ENCODE measurements at places on chromosomes 12 and 14. TPM values are rescaled to one million over a fixed set of nuclear protein-coding genes. Genes with fewer than 3 reads are reported as not detected.

C12orf60 gene
- 2.6 TPM for total RNA-seq

WNT1 gene
- not detected for total RNA-seq

GPD1 gene
- total RNA-seq = not detected

HOXC5 gene
- total RNA-seq = not detected

PRORP gene
- 71.5 TPM for total RNA-seq

MYH6 gene
- total RNA-seq = not detected

- DNase-seq = no peak
Observed at GRCh38 chr12:91923864-91924263, 221.8 kb downstream of the BTG1 start.

- peak; percentile 67 for DNase-seq
Observed at GRCh38 chr14:49999146-49999761, 106.4 kb downstream of the ARF6 start.

- DNase-seq = peak; percentile 10
Observed at GRCh38 chr14:99755629-99756603, 37.3 kb upstream of the EML1 start.

- DNase-seq = no peak
Observed at GRCh38 chr14:44847526-44848309, 114.0 kb downstream of the KLHL28 start.

DNA sequence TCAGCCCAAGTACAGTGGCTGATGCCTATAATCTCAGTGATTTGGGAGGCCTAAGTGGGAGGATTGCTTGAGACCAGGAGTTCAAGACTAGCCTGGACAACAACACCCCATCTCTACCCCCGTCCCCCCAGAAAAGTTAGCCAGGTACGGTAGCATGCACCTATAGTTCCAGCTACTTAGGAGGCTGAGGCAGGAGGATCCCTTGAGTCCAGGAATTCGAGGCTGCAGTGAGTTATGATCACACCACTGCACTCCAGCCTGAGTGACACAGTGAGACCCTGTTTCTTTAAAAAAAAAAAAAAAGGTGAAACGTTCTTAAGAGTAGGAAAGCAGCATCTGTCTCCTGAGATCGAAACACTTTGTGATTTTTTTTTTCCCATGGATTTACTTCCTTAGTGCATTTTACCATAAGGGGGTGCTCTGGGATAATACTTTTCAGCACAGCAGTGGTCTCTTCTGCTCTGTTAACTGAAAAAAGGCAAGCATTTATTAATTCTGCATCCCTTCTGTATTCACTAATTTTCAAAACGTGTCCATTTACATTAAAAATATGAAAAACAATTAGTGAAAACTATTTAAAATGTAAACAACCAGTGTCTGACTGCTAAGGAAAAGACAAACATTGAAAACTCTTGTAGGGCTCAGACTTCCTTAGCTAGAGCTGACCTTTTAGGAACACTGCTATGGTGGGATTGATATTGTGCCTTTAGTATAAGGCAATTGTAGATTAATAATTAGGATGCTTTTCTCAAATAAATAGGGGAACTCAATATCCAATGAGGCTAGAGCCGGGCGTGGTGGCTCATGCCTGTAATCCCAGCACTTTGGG lies 31.2 kb upstream of the USP44 start:
- peak; percentile 22 for DNase-seq

DNA sequence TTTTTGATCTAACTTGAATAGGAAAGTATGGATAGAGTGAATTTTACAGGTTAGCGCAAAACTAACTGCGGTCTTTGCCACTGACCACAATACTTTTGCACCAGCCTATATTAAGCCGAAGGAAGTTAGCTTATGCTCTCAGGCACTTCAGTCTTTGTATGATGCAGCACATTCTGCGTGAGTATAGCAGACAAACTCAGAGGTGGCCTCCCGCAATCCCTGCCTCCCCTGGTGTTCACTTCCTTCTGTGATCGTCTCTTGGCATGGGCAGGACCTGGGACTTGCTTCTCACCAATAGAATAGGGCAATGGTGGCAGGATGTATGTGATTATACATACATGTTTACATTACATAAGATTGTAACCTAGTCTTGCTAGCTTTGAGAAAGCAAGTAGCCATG lies 10.3 kb upstream of the SLC6A13 start:
- no peak for DNase-seq

- no peak for DNase-seq
Observed at GRCh38 chr14:26218861-26219260, 379.0 kb downstream of the NOVA1 start.

DNA sequence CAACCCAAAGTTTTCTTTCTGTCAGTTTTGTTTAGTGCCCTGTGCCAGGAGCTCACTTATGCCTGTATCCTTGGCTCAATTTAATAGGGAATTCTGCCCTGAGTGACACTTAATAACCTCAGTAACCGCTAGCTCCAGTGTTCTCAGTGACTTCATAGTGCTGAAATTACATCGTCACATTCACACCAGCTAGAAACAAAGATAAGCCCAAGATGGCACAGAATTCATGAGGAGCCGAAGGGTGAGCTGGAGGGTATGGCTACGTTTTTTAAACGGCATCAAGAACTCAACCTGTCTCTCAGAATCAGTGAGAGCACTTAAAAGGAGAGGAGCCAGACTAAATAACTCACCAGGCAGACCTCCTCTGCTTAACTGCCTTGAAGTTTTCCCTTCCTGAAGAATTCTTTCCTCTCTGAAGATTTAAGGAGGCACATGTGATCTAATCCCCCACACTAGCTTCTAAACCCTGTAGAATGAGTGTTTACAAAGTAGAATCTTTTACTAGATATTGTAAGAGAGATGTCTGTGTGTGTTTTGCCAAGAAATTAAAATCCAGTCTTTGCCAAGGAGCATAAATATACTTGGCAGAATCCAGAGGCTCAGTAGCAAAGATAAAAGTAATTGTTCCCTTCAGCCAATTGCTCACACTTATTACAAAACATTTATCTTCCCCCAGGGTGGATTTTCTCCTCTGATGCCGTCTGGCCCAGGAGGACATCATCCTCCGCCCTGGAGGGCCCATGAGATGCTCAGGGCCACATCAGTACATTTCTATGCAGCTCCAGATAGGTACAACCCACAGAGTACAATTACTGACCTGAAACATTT lies 37.3 kb downstream of the PTGER2 start:
- DNase-seq = no peak

GRCh38 chr12:124856132-124856841 lies 7.4 kb downstream of the SCARB1 start:
- DNase-seq = no peak

- no peak for DNase-seq
Observed at GRCh38 chr14:58749066-58749669, 111.4 kb downstream of the DACT1 start.

- DNase-seq = peak; percentile 94
Observed at GRCh38 chr14:96098309-96098998, 59.3 kb downstream of the C14orf132 start.

DNA sequence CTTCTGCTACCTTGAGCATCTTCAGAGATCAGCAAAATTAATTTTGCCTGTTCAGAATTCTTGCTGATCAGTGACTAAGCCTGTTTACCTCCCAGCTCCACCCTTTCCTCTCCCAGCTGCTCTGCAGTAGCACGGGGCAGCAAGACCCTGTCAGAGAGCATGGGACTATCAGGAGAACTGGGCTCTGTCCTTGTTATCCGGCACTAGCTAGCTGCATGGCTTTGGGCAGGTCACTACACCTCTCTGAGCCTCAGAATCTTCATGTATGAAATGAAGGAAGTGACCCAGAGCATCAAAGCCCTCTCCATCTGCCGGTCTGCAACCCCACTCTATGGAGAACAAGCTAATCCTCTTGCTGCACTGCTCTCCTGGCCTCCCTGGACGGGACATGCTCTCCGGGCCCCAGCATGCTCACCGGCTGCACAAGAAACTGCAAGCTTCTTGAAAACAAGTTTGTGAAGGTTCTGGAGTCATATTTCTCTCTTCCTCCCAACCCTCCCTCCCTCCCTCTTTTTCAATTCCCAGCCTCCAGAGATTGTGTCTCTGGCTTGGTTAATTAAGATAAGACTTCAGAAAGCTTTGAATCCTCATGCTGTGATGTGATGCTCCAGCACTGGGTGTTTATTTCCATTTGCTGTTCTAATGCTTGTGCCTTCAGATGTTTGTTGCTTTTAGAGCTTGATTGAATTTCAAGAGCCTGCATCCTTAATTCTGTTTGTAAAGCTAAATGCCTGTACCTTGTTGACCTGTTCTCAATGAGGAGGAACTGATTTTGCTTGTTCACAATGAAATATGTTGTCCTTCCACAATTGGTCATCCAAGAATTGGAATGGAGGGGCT lies 101.1 kb downstream of the CRACR2A start:
- no peak for DNase-seq

DNA sequence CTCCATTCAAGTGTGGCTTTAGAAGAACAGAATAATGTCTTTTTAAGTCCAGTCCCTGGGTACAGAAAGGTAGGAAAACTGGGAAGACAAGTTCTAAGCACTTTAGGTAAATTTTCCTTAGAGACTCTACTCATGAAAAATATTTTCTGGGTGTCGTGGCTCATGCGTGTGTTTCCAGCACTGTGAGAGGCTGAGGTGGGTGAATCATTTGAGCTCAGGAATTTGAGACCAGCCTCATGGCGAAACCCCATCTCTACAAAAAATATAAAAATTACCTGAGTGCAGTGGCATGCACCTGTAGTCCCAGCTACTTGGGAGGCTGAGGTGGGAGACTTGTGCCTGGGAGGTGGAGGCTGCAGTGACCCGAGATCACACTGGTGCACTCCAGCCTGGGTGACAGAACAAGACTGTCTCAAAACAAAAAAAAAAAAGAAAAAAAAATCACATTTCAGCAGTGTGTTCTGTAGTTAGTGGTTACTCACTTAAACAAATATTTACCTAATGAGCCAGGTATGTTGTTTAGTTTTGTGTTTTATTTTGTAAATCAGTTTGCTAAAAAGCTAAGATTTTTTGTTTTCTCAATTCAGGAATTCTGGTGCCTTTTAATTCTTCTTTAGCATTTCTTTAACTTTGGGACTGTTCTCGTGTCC lies 52.3 kb upstream of the RD3L start:
- DNase-seq = no peak

DNA sequence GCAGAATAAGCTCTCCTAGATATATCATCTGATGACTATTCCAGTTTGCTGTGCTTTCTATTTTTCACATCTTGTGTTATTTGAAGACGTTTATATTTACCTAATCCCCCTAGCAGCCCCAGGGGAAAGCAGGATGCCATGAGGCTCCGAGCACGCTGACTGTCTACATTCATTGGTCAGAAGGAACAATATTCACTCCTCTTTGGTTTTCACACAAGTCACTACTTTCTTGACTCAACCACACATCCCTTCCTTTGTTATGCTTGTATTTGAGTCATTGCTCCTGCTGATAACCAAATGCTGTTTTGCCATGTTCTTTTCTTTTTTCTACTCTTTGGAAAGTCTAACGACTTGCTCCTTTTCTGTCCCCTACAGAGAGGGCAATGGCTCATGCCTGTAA lies 86.5 kb upstream of the SLC38A2 start:
- no peak for DNase-seq
